ENCODE measurements at places on chromosomes 2 and 18.

- DNase-seq: no peak
These were observed 321.0 kb upstream of the THSD7B start for GRCh38 chr2:136444323-136444722.

- DNase-seq: peak; percentile 78
These were observed 776 bp downstream of the EMILIN2 start for GRCh38 chr18:2847317-2848246.

GRCh38 chr18:54626779-54627178 is 35.7 kb downstream of the DYNAP start:
- no peak for DNase-seq

GRCh38 chr2:86398500-86399474 is 42.4 kb upstream of the KDM3A start:
- DNase-seq: no peak

- no peak for DNase-seq
These were observed 295.7 kb upstream of the TRIB2 start for GRCh38 chr2:12421046-12421445.

DNA sequence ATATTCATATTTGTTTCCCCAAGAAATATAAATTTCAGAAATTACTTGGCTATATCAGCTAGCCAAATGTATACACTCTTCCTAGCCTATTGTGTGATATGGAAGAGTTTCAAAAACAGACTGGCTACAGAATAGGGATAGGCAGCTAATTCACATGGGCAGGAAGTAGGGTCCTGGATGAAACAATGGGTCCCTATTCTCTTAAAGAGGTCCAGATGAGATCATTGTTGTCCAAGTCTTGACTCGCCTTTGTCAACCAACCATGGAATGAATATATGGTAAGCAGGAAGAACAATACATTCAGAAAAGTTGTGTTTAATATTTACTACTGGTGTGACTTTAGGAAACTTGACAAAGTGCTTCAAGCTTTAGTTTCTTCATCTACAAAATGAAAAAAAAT is 319.9 kb downstream of the NBAS start:
- no peak for DNase-seq

DNA sequence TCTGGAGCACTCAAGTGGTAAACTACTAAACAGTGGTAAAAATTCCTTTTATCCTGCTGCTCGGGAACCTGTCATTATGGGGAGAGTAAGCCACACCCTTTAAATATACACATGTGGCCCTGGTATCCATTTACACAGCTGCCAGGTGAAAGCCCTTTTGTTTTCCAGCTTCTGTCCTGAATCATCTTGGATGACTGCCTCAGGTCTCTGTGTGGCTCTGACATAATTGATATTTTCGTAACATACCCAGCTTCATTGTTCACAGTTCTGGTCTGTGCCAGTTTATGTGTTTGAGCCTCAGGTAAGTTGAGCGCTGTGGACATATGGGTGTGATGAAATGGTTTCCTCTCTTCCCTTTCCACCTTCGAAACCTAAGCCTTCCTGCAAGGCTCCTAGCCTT is 15.7 kb upstream of the TTC39C start:
- DNase-seq: no peak

GRCh38 chr2:171044416-171044815 is 115.4 kb downstream of the GORASP2 start:
- DNase-seq: no peak

DNA sequence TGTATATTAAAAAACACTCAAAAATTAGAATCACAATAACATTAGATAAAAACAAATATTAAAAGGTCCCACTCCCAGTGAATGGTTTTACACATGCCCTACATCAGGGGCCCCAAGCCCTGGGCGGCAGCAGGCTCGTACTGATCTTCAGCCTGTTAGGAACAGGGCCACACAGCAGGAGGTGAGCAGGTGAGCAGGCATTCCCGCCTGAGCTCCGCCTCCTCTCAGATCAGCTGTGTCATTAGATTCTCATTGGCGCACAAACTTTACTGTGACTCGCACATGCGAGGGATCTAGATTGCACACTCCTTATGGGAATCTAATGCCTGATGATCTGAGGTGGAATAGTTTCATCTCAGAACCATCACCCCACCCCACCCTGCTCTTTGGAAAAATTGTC is 74.2 kb downstream of the MBD2 start:
- no peak for DNase-seq

DNA sequence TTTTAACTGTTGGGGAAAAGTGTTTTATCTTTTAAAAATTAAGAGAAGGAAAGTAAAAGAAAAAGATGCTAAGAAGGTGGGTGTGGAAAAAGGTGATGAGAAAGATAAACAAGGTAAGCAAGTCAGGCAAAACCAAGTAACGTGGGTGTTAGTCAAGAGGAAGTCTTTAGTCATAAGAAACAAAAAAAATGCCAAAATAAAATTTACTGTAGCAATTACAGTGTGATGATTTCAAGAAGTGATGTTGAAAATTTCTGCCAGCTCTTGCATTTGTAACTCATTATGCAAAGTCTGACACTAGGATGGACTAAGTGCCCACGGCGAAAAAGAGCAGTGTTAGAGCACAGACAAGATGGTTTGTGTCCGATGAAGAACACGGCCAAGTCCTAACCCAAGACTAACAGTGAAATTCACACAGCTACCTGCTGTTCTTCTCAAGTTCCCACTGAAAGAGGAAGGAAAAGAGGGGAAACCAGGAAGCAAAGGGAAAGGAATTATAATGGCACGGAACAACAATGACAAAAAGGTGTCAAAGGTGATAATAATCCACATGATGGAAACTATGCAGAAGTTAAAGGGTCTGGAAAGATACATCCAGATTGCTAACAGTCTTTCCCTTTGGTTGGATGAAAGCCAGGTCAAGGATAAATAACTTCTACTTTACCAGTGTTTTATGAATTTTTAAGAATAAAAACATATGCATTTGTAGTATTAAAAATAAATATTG is 34.1 kb downstream of the NOL10 start:
- DNase-seq: no peak

DNA sequence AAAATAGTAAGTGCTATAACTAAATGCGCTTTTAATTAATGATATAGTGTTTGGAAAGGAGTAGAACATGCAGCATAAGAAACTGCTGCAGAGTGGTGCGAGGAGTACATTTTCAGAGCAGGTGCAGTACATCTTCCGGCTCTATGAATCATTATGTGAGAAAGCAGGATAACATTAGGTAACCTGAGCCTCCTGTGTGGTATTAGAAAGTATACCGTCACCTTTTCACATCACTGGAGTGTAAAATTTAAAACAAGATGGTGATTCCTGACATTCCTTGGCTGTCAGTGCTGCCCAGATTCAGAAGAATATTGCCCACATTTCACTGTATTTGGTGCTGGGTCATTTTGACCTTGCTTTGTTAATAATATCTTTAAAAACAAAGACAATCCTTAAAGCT is 7.8 kb upstream of the DYNC2LI1 start:
- DNase-seq: no peak

GRCh38 chr2:157940024-157940423 is 63.9 kb upstream of the ACVR1 start:
- no peak for DNase-seq

GRCh38 chr2:70536517-70537055 is 17.0 kb downstream of the TGFA start:
- no peak for DNase-seq

GRCh38 chr2:9641641-9642040 is 10.8 kb upstream of the YWHAQ start:
- DNase-seq: no peak

DNA sequence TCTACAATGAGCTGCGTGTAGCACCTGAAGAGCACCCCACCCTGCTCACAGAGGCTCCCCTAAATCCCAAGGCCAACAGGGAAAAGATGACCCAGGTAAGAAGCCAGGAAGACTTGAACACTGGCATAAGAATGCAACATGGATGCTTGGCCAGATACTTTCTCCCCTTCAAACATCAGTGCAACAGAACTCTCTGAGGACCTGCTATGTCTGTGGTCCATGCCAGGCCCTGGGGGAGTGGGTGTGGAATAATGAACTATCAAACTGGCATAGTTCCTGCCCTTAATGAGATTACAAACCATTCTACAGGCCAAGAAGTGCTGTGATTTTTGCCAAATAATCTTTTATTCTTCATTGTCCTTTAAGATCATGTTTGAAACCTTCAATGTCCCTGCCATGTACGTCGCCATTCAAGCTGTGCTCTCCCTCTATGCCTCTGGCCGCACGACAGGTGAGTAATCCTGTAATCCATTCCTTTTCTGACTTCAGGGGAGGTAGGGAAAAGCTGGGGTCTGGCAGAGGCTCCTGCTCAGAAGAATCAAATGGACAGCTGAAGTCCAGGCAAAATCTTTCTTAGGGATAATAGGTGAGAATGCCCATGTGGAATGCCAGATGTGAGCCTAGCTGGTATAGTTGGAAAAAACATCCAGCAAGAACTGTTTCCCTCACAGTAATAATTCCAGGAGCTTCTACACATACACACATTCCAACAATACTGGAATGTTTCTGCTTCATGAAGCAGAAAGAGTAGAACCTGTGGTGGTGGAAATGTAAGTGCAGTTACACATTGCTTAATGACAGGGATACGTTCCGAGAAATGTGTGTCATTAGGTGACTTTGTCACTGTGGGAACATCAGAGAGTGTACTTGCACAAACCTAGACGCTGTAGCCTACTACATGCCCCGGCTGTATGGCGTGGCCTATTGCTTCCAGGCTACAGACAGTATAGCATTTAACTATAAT is 16.2 kb downstream of the ACTG2 start:
- DNase-seq: no peak

GRCh38 chr2:152047824-152048471 is 50.9 kb downstream of the CACNB4 start:
- peak; percentile 37 for DNase-seq

- DNase-seq: no peak
These were observed 80.5 kb downstream of the LYPD6 start for GRCh38 chr2:149410701-149411484.

Measured in D341Med (cell line).